ENCODE measurements at places on chromosomes 1 and 21.

DNA sequence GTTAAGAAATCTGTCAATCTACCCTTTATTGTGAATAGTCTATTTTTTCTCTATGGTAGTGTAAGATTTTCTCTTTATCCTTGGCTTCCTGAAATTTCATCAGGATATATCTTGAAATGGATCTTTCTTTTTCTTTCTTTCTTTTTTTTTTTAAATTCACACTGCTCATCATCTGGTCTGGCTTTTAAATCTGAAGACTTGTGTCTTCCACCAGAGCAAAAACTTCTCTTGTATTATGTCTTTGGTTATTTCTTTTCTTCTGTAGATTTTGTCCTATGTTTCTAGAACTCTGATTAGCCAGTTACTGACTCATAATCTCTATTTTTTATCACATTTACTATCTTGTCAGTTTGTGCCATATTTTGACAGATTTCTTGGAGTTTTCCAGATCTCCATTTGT, 133.8 kb upstream of the LMO4 start:
- no peak for DNase-seq

GRCh38 chr1:113861641-113862040, 9.9 kb downstream of the PTPN22 start:
- DNase-seq = no peak

- DNase-seq = no peak
These were observed 21.3 kb upstream of the TLCD4 start for GRCh38 chr1:95095833-95096217.

DNA sequence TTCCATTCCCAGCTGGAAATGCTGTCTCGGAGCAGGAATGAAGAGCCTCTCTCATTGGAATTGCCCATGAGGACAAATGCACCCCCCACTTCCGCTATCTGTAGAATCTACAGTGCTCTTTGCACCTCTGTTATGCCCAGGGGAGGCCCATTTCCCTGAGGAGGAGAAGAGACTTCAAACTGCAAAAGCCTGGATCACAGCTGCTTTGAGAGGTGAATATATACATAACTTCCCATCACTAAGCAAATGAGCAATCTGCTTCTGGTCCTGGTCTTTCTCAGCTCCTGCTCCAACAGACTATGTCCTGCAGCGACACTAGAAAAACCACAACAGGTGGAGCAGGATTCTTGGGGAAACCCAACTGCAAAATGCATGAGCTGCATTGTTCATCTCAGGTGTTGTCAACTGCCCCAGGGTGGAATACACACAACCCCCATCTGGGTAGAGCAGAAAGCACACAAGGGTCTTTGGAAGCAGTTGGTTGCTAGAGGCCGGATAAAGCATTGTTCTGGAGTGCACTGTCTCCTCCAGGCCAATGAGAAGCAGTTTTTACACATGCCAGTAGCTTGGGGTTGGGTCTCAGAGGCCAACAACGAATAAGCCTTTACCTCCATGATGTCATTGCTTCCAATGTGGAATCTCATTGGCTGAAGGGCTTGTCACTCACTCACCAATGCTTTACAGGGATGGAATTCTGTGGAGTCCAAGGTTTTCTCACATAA, 67.7 kb upstream of the RAB4A start:
- DNase-seq = peak; percentile 49

- DNase-seq = no peak
These were observed 39.9 kb upstream of the PDC start for GRCh38 chr1:186500804-186501203.

DNA sequence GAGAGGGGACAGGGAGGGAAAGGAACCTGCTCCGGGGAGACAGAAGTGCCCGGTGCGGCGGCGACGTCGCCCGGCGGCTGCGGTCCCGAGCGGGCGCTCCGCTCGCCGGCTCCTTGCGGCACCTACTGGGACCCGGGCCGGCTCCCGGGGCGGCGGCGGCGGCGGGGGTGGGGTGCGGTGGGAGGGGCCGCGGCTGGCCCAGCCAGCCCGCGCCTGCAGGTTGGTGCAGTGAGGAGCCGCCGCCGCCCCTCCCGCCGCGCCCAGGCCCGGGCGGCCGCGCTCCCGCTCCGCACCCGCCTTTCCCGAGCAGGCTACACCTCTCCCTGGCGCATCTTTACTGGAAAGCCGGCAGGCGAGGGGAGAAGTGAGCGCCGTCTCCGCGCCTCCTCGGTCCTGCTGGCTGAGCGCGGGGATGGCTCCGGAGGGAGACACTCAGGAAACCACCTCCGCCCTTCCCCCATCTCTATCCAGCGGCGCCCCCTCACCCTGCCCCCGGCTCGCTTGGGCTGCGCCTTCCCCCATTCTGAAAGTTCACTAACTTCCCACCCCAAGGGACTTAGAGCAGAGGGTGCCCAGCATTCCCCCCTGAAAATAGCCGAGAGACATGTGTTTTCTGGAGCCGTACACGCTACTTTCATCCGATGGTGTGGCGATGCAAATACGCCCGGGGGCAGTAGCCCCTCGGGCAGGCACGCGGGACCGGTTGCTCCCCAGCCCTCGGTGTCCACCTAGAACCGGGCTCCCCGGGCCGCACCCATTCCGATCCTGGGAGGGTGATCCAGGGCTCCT, at the start of gene PLD5:
Gene PLD5, minus strand, starts transcription at position 127 of the 789 bp plus-strand sequence.
- DNase-seq = no peak

DNA sequence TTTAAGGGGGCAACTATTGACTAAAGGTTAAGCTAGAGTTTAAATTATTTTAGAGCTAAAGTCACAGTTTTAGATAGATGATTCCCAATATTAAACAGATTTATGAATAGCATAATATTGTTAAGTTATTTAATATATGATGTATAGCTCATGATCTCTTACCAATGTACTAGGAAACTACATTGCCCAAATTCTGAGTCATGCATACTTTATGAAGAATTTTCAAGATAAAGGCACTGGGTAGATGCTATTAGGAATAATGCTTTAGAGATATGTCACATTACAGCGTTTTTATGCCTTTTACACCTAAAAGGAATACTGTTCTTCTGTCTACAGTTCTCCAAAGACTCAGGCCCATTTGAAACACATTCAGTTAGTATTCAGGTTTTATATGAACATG, 215.1 kb downstream of the NCAM2 start:
- no peak for DNase-seq

- no peak for DNase-seq
These were observed 8.7 kb upstream of the BCAR3 start for GRCh38 chr1:93690341-93690740.

DNA sequence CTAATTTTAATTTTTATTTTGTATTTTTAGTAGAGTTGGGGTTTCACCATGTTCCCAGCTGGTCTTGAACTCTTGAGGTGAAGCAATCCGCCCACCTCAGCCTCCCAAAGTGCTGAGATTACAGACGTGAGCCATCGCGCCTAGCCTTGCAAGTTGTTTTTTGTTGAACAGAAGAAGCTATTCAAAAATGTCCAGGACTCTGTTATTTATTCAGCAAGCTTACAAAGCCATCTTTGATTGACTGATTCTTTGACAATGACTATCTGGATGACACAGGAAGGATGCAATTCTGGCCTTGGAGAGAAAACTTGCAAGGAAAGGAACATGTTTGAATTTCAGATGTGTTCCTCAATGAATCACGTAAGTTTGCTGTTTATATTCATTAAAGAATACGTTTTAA, 63.5 kb downstream of the MAP3K7CL start:
- DNase-seq = no peak

- DNase-seq = no peak
These were observed 76.4 kb downstream of the TIAM1 start for GRCh38 chr21:31267644-31268043.

DNA sequence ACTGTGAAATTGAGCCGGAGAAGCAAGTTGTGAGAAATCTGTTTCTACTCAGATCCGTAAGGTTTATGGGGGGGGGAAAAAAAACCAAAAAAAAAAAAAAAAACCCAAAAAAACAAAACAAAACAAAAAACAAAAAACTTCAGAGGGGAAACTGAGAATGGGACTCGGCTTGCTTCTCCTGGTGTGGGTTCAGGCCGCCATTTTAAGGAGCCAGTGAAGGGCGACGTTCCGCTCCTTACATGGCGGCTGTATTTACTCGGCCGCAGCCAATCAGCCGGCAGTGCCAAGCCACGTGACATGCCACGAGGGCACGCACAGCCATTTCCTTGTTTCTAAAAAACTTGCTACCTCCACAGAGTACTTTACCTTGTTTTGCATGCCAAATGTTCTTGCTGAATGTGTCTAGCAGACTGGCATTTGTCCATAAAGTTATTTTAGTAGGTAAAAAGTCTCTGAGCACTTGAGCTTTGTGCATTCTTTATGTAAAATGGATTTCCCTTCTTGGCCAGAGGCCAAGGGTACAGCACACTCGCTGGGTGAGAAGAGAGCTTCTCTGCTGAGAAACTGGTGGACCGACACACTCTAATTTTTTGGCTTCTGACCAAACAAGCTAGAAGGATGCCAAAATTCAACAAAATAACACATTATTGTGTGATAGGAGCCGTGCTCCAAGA, 101.8 kb downstream of the NFIA start:
- peak; percentile 27 for DNase-seq

DNA sequence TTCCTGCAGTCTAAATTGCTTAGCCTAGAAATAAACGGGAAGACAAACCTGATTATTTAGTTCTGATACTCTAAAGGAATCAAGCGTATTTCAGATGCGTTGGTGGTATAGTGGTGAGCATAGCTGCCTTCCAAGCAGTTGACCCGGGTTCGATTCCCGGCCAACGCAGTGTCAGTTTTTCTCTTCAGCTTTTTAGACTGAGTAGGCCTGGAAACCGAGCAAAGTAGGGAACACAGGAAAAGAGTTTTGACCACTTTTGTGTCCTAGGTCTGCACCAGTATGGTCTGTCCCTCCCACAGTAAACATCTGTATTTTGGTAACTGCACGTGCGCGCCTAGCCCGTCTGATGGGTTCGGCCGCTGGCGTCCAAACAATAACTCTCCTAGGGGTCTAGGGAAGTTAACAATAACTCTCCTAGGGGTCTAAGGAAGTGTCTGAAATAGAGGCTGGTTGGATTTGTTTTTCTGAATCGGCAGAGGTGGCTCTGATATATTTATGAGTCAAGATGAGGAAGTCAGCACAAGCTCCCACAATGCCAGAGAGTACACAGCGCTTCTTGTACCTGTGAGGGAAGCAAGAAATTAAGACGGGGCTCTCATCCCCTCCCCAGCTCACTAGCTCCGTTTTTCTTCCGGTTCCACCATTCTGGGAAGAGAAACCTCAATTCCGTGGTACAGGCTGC, 15.6 kb upstream of the HJV start:
- no peak for DNase-seq

DNA sequence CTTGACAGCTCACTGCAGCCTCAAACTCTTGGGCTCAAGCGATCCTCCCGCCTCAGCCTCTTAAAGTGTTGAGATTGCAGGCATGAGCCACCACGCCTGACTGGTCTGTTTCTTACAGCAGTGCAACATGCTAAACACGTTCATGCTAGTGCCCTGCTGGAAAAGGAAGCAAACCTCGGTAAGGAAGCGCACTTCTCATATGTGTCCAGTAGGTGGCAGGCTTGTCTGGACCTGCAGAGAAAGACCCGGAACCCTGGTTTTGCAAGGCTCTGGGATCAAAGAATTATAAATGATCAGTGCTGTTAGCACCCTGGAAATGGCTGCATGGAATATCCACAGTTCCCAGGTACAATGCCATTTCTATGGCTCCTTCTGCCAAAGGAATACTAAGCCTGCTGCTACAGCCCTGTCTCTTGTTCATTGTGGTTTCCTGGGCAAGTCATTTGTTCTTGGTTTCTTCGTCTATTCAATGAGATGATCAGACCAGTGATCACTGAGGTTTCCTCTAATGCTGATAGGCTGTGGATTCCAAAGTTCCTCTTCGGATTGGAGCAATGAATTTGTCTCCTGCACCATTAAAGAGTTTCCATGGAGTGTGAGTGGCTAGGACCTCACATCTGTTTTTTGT, 15.9 kb downstream of the RNU5D-1 start:
- DNase-seq = no peak

- DNase-seq = peak; percentile 3
These were observed 164.8 kb downstream of the PLPPR5 start for GRCh38 chr1:98839840-98840239.

- DNase-seq = no peak
These were observed 310.6 kb downstream of the NPHP4 start for GRCh38 chr1:5681654-5682053.

DNA sequence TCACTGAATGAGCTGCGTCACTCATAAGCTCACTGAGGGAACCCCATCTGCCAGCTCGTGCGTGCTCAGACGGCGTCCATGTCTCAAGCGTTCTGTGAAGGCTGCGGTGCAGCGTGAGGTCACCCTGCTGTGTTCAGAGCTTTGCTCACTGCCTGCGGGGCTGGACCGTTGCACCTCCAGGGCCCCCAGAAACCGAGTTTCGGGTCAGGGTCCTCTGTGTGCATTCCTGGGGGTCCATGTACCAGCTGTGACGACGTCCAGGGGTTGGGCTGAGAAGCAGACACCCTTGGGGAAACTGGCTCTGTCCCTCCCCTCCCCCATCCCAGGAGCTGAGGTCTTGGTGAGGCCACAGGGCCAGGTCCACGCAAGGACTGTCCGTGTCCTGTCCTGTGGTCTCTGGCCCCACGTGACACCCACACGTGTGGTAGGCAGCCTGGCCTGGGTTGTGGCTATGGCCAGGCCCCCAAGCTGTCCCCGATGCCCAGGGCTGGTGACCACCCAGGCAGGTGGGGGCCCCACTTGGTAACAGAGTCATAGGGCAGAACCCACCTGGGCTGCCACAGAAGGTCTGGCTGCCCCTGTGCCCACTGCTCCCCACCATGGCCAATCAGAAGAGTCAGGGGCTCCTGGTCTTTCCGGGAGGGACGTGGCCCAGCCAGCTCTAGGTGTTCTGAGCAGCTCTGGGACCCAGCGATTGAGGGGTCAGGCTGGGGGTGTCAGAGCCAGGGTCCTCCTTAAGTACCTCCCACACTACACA, 24.4 kb downstream of the FTCD start:
- no peak for DNase-seq

DNA sequence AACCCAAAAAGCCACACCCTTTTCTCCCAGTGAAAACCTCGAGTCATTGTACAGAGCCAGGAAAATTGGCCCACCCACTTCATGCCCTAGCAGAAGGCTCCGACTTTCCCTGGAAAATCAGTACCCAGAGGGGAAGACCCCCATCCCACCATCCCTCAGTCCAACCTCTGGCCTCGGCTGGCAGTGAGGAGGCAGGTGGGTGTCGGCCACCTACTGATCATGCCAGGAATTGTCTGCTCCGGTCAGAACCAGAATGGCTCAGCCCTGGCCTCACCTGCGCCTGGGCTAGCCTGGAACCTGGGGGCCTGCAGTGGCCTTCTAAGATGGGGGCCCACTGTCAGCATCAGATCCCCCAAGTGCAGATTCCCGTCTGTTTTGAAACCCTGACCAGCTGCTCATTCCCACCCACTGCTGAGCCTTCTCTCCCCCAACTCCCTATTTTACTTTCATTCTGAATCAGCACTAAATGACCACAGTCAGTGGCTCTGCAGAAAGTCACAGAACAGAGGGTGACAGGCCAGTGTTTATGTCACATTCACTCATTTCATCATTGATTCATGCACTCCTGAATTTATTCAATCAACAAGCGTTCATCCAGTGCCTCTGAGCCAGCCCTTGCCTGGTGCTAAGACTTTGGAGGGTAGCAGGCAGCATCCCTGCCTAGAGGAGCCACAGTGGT, 3.0 kb upstream of the S100A9 start:
- DNase-seq = no peak

GRCh38 chr1:197911111-197911856, 5.9 kb upstream of the LHX9 start:
- no peak for DNase-seq
